ENCODE measurements at places on chromosomes 1 and 21.

GRCh38 chr1:980137-980571 lies 1.7 kb downstream of the PERM1 start:
- DNase-seq: no peak

DNA sequence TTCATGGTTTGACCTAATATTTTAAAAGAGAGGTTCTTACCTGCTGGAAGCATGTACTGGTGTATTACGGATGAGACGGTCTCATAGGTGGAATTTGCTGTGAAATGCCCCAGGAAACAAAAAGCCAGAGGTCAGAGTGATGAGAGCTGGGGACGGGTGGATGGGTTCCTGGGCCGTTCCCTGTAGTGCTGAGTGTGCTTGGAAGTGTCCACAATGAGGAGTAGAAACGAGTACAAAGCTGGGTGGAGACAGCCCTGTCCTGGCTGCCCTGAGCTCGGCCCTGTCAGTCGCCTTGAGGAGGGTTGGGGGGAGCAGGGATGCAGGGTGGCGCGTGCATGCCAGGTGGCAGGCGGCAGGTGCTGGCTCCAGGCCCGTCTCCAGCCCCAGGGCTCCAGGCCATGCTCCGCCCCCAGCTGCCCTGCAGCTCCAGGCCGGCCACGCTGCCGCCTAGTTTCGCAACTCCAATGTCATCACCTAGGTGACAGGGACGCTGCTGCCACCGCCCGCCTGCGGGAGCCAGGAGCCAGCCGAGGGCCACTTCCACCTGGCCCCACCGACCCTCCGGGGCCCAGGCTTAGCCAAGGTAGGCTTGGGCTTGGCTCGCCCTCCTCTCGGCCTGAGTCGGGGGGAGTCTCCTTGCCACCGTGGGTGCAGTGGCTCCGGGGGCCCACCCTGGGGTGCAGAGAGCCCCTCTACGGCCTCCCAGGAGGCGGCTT lies 16.4 kb downstream of the TP73 start:
- peak; percentile 52 for DNase-seq

GRCh38 chr1:234871710-234872271 lies 256.8 kb downstream of the TOMM20 start:
- DNase-seq: no peak

GRCh38 chr1:50048791-50049190 lies 25.0 kb upstream of the AGBL4 start:
- no peak for DNase-seq

DNA sequence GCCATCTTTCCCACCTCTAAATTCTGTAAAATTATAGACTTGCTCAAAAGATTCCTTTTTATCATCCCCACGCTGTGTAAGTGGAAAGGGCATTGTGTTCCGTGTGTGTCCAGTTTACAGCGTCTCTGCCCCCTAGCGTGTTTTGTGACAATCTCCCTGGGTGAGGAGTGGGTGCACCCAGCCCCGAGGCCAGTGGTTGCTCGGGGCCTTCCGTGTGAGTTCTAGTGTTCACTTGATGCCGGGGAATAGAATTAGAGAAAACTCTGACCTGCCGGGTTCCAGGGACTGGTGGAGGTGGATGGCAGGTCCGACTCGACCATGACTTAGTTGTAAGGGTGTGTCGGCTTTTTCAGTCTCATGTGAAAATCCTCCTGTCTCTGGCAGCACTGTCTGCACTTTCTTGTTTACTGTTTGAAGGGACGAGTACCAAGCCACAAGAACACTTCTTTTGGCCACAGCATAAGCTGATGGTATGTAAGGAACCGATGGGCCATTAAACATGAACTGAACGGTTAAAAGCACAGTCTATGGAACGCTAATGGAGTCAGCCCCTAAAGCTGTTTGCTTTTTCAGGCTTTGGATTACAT lies 61.9 kb downstream of the POFUT2 start:
- DNase-seq: no peak

- DNase-seq: no peak
Measured at GRCh38 chr1:225044258-225044657, 114.8 kb downstream of the DNAH14 start.

DNA sequence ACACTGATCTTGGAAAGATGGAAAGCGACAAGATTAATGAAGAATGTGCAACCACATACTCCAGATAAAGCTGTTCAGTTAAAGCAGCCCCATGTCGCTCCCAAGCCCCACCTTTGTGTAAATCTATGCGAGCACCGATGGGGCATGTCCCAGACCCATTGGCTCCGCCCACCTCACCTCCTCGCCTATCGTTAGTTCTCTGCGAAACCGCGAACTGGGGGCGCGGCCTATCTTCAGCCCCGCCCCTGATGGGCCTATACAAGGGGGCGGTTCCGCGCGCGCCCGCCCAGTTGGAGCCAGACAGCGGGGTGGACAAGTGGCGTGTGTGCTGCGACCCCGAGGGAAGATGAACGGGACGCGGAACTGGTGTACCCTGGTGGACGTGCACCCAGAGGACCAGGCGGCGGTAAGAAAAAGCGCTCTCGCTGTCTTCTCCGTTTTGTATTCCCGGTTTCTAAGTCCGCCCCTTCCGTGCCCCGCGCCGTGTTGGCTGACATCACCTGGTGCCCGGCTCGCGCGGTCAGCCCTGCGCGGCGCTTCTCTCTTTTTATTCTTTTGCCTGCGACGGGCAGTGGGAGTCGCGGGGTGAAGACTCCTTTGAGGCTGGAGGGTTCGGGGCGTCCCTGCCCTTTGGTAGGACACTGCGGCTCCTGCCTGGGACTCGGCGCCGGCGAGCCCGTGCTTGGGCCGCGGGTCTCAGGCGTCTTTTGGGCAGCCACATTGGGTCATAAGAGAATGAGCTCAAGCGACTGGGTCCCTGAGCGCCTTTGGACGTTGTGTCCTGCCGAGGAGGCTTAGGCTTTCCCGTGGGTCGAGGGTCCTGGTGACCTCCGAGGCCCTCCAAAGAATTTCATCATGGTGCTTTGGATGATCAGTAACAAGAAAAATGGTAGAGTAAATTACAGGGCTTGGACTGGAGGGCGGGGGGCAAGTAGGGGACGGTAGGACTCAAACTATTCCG lies at the start of gene TUFT1:
TUFT1 (plus strand) TSS at position 289 of the 961 bp plus-strand sequence; CDS start at position 347, 58 bp downstream.
- DNase-seq: peak; percentile 95

DNA sequence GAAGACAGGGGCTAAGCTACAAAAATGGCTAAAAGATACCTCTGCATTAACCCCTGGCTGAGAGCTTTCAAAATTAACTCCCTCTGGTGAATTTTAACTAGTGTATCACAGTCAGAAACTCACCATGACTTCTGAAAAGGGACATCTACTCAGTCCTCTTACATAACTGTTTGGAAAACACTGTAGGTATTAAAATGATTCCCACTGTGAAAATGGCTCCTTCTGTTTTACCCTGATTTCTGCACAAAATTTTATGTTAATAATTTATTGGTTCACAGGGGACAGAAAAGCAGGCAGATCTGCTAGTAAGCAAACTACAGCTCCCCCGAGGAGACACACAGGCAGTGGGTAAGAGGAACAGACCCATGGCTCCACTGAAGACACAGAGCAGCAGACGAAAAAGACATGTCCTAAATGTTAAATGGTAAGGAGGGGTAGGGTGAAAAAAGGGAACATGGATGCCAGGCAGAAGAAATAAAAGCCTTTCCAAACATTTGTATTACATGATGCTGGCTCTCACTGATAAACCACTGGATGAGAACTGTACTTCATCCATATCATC lies 111.7 kb downstream of the SLC45A1 start:
- no peak for DNase-seq

- no peak for DNase-seq
Measured at GRCh38 chr1:221772117-221772516, 30.2 kb upstream of the DUSP10 start.

- DNase-seq: no peak
Measured at GRCh38 chr1:69244211-69244610, 323.5 kb upstream of the LRRC7 start.

GRCh38 chr1:248697907-248698306 lies 4.7 kb downstream of the OR14I1 start:
- no peak for DNase-seq

- no peak for DNase-seq
Measured at GRCh38 chr1:55546553-55546952, 331.4 kb upstream of the USP24 start.

DNA sequence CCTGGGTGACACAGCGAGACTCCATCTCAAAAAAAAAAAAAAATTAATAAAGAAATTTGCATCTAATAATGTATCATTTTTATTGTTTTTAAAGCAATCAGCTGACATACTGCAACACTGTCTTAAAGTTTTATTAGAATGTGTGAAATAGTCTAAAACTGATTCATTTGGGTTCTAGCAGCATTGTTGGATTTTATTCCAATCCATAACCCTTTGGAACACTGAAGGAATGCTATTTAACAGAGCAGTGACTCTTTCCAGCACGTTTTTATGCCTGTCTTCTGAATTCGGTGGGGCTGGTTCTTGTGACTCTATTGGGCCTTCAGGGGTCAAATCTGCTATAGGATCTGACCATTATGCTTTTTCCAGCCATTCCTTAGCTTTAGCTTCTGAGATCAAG lies 18.2 kb upstream of the FMO4 start:
- no peak for DNase-seq

DNA sequence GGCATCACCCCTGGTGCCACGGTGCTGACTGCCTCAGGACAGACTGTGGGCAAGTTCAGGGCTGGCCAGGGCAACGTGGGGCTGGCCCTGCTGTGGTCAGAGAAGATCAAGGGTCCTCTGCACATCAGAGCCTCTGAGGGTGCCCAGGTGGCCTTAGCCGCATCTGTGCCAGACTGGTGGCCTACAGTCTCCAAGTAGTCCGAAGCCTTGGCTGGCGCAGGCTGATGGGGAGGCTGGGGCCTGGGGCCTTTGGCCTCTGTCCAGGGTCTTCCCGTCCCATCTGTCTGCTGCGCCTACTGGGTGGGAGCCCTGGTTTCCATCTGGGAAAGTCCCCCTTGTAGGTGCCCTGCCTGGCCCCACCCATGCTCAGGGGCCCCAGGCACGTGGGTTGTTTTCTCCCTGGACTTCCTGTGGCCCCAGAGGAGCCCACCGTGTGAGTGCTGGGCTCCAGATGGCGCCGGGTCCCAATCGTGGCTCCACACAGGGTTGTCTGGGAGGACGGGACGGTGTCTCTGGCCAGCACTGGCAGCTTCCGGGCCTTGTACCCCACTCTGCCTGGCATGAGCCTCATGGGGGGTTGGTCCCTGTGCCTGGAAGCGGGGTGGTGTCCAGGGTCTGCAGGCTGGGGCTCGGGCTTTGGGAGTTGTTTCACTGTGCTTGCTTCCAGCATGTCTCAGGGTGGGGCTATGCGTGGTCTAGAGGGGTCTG lies 9.9 kb downstream of the IBA57 start:
- no peak for DNase-seq

- DNase-seq: no peak
Measured at GRCh38 chr21:25342816-25343215, 264.5 kb downstream of the MRPL39 start.

DNA sequence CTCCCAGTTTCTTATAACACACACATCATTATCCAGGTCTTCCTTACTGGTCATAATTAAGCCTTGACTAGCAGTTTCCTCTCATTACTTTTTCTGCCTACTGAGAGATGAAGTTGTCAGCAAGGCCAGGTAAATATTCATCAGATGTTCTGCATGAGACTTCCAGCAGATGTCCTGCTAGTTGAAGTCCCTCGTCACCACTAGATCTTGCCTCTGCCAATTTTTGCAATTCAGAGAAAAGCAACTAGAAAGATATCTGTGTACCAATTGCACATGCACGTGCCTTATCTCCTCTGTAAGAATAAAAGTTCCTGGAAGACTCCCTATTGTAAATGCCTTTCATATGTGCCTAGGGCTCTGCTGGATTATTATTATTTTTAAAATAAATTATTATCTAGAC lies 18.3 kb downstream of the ACKR1 start:
- DNase-seq: no peak

DNA sequence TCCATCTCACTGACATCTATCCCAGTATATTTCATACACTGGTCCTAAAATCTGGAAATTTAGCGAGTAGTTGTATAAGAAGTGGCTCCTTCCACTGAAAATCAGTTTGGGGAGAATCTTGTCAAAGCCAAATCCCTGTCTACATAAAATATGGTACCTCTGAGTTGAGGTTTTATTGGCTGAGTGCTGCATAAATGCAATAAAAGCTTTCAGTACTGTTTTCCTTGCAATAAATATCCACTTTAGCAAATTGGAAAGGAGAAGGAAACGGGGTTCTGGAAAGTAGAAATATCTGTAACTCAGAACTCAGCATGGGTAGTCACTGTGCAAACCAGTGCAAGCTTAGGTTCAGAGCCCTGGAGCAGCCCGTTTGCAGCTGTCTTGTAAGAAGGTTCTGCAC lies 580.2 kb downstream of the SMYD3 start:
- DNase-seq: no peak

GRCh38 chr21:34967509-34968289 lies 81.4 kb downstream of the RUNX1 start:
- DNase-seq: no peak

GRCh38 chr1:218409946-218410510 lies 64.9 kb downstream of the TGFB2 start:
- DNase-seq: no peak

GRCh38 chr21:41677671-41678015 lies 89.2 kb downstream of the RIPK4 start:
- no peak for DNase-seq

DNA sequence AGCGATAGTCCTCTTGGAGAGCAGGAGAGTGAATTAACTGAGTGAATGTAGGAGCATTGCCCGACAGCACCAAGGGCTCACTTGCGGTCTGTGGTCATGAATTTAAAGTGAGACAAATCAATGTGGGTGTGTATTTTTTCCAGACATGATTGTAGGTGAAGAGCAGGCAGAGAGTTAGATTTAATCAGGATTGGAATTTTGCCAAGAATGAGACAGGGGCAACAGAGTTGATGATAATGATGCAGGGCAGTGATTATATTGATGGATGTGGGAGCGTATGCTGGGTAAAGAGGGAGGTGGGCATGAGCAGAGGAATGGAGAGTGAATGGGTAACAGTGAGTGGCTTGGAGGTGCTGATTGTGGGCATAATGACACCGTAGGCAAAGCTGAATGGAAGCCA lies 20.0 kb upstream of the SYT6 start:
- no peak for DNase-seq

GRCh38 chr1:109762821-109763645 lies 690 bp downstream of the EPS8L3 start:
- DNase-seq: peak; percentile 50

DNA sequence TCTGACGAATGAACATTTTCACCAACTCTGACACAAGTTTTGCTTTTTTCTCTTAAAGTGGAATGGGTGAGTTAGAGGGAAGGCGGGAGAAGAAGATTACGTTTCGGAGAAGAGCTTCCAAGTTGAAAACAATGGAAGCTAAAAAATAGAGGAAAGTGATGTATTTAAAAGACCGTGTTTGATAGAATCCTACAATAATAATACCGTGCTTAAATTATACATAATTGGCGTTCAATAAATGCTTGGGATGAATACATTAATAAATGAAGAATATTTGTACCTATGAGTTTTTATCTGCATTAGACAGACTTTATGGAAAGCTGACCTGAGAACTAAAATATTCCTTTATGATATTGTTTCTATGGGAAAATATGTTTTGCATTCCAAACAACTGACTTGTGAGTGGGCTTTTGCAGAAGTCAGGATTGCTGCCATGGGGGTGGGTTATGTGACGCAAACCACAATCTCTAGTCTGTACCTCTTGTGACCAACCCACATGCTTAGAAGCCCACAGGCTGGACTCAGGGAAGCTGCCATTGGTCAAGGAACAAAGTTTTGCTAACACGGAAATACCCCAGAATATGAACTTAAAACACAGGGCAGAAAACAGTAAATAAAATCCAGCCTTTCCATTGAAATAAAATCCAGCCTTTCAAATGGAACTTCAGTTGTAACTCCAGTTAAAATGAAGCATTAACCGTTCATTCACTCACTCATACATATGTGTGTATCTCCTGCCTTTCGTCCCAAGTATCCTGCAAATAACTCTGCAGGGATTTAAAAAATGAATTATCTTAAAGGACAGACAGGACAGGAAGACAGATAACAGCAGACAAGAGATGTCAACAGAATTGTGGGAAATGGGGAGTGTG lies 21.3 kb upstream of the ATF3 start:
- DNase-seq: no peak
